Upper lobe of right lung (tissue), 1 donor: ENCODE measurements at places on chromosomes 16 and 17. TPM values are rescaled to one million over a fixed set of nuclear protein-coding genes. Genes with fewer than 3 reads are reported as not detected.

- no peaks in the 10 kb centered on the region for H3K27me3 ChIP-seq
- DNase-seq: no peak
- no peaks in the 10 kb centered on the region for H3K36me3 ChIP-seq
- no peaks in the 10 kb centered on the region for H3K4me1 ChIP-seq
These were observed 14.7 kb upstream of the TMEM220 start for GRCh38 chr17:10744501-10745000.

- peak overlapping the region; percentile 82 for H3K27ac ChIP-seq
- no peaks in the 10 kb centered on the region for H3K27me3 ChIP-seq
- peaks cover 66% of the 10 kb centered on the region for H3K4me1 ChIP-seq
- peaks cover 7% of the 10 kb centered on the region for H3K36me3 ChIP-seq
- no peak for DNase-seq
- peak overlapping the region; percentile 29 for H3K4me3 ChIP-seq
These were observed 4.1 kb downstream of the VASN start for GRCh38 chr16:4375717-4376116.

Gene WSCD1
- 7.7 TPM for total RNA-seq

Gene FMNL1
- total RNA-seq: 62.3 TPM

- H3K27me3 ChIP-seq: no peaks in the 10 kb centered on the region
- H3K27ac ChIP-seq: no peak overlapping the region
- DNase-seq: no peak
- H3K4me3 ChIP-seq: no peak overlapping the region
- peaks cover 18% of the 10 kb centered on the region for H3K36me3 ChIP-seq
- peaks cover 14% of the 10 kb centered on the region for H3K4me1 ChIP-seq
These were observed 30.4 kb downstream of the ERN1 start for GRCh38 chr17:64099543-64099942.

DNA sequence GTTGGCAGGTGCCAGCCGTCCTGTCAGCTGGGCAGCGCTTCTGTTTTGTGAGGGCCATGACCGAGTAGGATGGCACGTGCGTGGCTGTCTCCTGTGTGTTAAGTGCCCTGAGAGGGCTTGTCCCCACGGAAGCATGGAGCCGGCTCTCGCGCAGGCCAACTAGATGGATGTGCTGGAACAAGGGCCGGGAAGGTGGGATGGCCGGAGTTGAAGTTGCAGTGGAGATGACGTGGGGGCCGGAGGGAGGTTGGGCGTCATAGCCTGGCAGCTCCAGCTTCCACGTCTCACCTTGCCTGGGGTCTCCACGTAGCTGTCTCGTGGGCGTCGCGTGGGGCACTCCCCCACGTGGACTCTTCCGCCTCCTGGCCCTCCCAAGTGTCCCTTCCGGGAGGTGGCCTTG lies 27.7 kb downstream of the TBCD start:
- peaks cover 12% of the 10 kb centered on the region for H3K36me3 ChIP-seq
- DNase-seq: no peak
- H3K4me3 ChIP-seq: no peak overlapping the region
- H3K4me1 ChIP-seq: peaks cover 10% of the 10 kb centered on the region

GRCh38 chr17:66306446-66306845 lies 4.0 kb downstream of the PRKCA start:
- no peaks in the 10 kb centered on the region for H3K36me3 ChIP-seq
- DNase-seq: no peak
- H3K27ac ChIP-seq: no peak overlapping the region
- peaks cover 9% of the 10 kb centered on the region for H3K4me1 ChIP-seq

GRCh38 chr17:76382803-76383545 lies 1.4 kb upstream of the SPHK1 start:
- DNase-seq: peak; percentile 82
- peak overlapping the region; percentile 68 for H3K4me3 ChIP-seq
- H3K36me3 ChIP-seq: no peaks in the 10 kb centered on the region
- peaks cover 33% of the 10 kb centered on the region for H3K4me1 ChIP-seq
- H3K27ac ChIP-seq: peak overlapping the region; percentile 77

GRCh38 chr17:15106540-15106939 lies 158.6 kb downstream of the PMP22 start:
- no peak overlapping the region for H3K4me3 ChIP-seq
- no peaks in the 10 kb centered on the region for H3K27me3 ChIP-seq
- no peaks in the 10 kb centered on the region for H3K4me1 ChIP-seq
- H3K27ac ChIP-seq: no peak overlapping the region
- no peak for DNase-seq
